ENCODE measurements at places on chromosomes 6 and 20.

GRCh38 chr6:155011809-155012291 lies 16.7 kb downstream of the TIAM2 start:
- DNase-seq, result no peak

GRCh38 chr20:57628047-57628961 lies 8.1 kb upstream of the ZBP1 start:
- peak; percentile 75 for DNase-seq

DNA sequence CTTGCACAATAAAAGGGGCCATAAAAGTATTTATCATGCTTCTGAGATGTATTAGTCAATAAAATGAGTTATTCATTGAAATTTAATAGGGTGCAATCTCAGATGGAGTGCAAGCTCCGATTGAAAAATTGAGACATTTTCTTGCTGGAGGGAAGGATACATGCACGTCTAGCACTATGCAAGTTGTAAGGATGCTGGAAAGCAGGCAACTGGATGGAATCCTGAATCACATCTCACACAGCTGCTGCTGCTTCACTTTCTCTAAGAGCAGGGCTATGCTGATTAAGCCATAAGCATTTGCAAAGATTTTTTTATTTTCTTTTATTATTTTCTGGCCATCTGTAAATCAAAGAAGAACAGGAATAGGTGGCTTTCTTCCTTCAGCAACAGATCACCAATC lies 308.8 kb upstream of the EPHA7 start:
- DNase-seq, result no peak

DNA sequence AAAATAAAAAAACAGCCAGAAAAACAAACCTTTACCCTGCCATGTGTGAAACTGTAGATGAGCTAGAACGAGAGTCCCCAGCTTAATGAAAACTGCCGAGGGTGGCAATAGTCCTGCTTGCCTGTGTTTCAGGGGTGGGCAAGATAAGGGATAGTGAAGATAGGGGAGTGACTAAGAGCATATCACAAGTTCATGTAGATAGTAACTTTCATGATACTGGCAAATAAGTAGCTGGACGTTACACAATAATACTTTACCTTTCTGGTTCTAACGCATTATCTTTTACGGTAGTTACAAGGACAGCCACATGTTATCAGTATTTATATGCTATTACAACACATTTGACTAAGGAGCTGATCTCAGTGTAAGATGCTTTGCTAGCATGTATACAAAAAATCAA lies 9.3 kb upstream of the FBXO9 start:
- no peak for DNase-seq

- DNase-seq, result no peak
Measured at GRCh38 chr20:48786951-48787705, 40.7 kb downstream of the PREX1 start.

DNA sequence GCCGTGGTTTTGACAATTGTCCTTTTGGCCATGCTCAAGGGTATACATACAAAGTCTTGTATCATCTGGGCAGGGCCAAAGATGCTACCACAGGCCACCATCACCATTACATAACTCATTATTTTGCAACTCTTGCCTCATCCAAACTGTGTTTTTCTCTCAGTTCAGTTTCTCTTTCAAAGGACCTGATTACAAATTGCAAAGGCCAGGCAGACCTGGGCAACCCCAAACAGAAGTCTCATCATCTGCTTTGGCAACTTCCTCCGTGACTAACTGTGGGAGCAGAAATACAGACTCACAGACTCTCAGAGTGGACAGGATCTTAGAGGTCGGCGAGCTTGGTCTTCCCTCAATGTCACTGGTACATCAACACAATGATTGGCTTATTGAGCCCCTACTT lies 117.8 kb upstream of the NEDD9 start:
- DNase-seq, result peak; percentile 33

GRCh38 chr6:35453236-35453635 lies 1.1 kb downstream of the FANCE start:
- no peak for DNase-seq

- DNase-seq, result no peak
Measured at GRCh38 chr6:137490961-137491360, 3.2 kb downstream of the OLIG3 start.

DNA sequence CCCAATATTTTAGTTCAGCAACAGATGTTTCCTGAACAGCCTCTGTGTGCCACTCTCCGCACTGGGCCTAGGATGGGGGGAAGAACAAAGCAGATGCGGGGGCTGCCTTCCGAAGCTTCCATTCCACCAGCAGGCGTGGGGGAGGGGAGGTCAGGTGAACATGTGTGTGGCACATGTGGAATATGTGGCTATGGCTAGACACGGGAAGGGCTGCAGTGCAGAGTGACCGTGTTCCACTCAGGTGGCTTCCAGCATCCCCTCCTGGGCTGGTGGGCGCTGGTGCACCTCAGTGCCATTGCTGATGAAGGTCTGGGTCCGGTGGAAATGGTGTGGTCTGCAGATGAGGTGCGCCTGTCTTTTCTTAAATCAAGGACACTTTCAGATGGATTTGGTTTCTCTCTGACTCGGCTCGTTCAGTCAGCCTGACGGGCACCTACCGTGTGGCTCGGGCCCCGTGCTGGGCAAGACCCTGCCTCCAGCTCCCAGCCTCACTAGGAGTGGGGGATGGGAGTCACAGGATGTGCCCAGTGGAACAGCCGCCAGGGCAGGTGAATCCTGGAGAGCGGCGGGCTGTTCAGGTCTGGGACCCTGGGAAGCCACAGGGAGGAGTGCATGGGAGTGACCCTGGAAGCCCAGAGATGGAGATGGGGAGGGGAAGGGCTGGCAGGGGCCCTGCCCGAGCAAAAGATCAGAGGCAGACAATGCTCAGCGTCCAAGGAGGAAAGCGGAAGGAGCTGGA lies 111.0 kb downstream of the SYCP2 start:
- no peak for DNase-seq

DNA sequence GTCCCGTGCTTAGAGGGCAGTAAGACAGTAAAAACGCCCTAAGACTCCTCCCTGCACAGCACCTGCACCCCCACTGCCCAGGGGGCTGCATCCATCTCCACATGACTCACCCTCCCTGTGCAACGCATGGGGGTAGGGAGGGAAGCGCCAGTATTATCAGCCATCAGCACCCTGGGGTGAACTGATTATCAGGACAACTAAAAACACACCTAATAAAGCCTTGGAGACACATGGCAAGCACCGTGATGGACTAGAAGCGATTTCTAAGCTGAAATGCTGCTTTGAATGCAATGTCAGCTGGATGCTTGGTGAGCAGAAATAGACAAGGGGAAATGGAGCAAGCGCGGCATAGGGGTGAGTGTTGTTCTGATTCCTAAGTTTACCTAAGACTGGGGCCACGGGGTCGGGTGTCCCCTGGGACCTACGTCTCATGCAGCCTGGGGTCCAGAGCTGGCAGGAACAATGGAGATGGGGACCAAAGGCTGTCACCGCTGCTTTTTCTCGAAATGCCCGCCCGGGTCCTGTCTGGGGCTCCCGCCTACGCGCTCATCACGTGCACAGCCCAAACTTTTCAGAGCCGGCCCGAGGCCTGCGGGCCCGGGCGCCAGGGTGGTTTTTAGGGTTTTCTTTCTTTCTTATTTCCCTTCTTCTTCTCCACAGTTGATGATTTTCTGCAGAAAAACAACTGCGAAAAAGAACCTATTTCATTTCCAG lies 702 bp upstream of the TNFAIP3 start:
- peak; percentile 52 for DNase-seq

GRCh38 chr6:87237804-87238203 lies 82.4 kb downstream of the ZNF292 start:
- DNase-seq, result no peak

GRCh38 chr6:163554663-163555062 lies 140.1 kb downstream of the QKI start:
- peak; percentile 49 for DNase-seq

DNA sequence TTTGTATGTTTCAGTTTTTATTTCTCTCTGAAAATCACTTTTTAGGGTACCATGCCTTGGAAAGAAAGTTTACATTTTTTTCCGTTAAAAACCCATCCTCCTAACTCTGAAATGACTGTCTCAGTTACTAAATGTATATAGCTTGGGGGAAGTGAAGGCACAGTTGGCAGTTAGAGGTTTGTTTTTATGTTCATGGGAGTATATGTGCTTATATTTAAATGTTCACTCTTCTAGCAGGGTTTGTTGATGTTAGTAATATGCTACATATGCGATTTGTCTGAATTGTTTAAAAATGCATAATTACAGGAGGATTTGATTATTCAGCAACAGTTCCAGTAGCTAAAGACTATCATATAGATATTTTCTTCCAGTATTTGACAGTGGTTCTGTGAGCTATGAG lies 31.1 kb downstream of the CDKAL1 start:
- DNase-seq, result no peak

DNA sequence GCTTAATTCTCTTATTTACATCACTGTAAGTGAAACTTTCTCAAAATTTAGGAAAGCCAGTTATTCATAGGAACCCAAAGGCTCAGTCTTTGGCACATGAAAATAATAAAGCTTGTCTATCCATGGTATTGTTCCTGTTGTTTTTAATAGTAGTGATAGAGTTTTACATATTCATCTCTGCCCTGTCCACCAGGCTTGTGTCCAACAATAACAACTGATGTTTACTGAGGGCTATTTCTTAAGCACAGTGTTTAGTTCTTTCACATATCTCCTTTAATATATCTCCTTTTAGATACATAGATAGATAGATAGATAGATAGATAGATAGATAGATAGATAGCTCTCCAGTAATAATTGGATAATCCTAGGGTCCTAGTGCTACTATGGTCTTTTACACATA lies 34.2 kb downstream of the FOXQ1 start:
- no peak for DNase-seq

- no peak for DNase-seq
Measured at GRCh38 chr20:50848341-50848808, 53.5 kb downstream of the BCAS4 start.

- no peak for DNase-seq
Measured at GRCh38 chr6:91816335-91816734, 1229.5 kb upstream of the MAP3K7 start.

DNA sequence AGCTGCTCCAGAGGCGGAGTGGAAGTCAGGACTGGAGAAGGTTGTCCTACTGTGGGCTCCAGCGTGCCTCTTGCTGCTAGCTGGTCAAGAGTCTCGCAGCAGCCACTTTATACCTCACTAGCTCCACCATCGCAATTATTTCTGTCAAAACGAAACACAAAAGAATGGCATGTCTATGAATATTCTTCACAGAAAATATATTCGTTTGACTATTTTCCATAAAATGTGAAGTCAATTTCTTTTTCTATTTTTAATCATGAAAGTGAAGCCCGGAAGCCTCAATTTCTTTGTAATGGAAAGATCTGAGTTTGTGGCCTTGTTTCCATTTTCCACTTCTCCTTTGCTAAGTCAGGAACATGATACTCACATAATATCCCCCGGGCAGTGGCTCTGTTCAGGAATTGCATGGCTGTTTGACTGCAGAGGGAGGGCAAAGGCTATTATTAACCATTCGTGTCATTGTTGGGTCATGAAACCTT lies 51.7 kb downstream of the DTD1 start:
- no peak for DNase-seq

DNA sequence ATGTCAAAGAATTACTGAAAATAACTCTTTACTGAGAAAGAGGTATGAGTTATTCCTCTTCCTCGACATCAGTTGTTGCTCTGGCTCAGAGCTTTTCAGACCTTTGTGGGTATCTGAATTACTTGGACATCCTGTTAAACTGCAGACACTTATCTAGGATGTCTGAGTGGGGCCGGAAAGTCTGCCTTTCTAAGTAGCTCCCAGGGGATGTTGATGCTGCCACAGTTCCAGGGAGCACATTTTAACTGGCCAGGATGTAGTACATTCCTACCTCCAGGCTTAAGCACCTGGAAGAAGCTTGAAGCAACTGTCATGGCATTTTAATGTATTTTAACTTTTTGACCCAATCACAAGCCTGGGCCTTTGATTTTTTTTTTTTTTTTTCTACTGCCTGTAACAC lies 265.8 kb upstream of the PLCB4 start:
- DNase-seq, result no peak

DNA sequence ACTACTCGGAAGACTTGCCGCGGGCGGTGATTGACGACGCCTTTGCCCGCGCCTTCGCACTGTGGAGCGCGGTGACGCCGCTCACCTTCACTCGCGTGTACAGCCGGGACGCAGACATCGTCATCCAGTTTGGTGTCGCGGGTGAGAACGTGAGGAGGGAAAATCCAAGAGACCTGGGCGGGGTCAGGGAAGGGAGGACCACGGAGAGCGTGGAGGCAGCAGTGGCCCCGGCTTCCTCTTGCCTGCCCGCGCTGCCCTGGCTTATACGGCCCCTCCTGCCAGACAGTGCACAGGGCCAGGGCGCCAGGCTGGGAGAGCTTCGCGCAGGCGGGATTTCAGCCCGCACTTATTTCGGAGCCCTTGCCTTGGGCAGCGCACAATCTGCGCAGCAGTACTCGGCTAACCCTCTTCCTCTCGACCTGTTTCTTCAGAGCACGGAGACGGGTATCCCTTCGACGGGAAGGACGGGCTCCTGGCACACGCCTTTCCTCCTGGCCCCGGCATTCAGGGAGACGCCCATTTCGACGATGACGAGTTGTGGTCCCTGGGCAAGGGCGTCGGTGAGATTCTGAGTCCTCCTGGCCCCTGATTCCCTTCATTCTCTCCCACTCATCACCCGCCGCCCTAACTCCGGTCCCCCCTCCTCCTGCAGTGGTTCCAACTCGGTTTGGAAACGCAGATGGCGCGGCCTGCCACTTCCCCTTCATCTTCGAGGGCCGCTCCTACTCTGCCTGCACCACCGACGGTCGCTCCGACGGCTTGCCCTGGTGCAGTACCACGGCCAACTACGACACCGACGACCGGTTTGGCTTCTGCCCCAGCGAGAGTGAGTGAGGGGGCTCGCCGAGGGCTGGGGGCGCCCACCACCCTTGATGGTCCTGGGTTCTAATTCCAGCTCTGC lies 2.0 kb downstream of the MMP9 start:
- peak; percentile 70 for DNase-seq

- DNase-seq, result no peak
Measured at GRCh38 chr6:122365775-122366403, 33.6 kb upstream of the HSF2 start.

GRCh38 chr6:120077489-120077888 lies 727.9 kb upstream of the MAN1A1 start:
- no peak for DNase-seq

GRCh38 chr6:100230115-100230952 lies 234.4 kb downstream of the SIM1 start:
- no peak for DNase-seq

- no peak for DNase-seq
Measured at GRCh38 chr6:20210158-20210557, 2.1 kb downstream of the MBOAT1 start.

GRCh38 chr20:62606016-62606415 lies 36.3 kb upstream of the SLCO4A1 start:
- peak; percentile 13 for DNase-seq
